Muscle of leg (tissue), 16 donors: ENCODE measurements at places on chromosomes 13 and 19. TPM values are rescaled to one million over a fixed set of nuclear protein-coding genes. Genes with fewer than 3 reads are reported as not detected.

The CYP2B6 gene
- total RNA-seq, result not detected

The ADAT3 gene
- total RNA-seq, result 1.0 TPM

The SYDE1 gene
- total RNA-seq, result 10.9 TPM

The RB1 gene
- total RNA-seq, result 47.1 TPM

The ZNF284 gene
- total RNA-seq, result 3.4 TPM

GRCh38 chr19:13005861-13006370 is 10.6 kb downstream of the NFIX start:
- H3K4me1 ChIP-seq, result peaks cover 95% of the 10 kb centered on the region
- peaks cover 33% of the 10 kb centered on the region for H3K36me3 ChIP-seq

DNA sequence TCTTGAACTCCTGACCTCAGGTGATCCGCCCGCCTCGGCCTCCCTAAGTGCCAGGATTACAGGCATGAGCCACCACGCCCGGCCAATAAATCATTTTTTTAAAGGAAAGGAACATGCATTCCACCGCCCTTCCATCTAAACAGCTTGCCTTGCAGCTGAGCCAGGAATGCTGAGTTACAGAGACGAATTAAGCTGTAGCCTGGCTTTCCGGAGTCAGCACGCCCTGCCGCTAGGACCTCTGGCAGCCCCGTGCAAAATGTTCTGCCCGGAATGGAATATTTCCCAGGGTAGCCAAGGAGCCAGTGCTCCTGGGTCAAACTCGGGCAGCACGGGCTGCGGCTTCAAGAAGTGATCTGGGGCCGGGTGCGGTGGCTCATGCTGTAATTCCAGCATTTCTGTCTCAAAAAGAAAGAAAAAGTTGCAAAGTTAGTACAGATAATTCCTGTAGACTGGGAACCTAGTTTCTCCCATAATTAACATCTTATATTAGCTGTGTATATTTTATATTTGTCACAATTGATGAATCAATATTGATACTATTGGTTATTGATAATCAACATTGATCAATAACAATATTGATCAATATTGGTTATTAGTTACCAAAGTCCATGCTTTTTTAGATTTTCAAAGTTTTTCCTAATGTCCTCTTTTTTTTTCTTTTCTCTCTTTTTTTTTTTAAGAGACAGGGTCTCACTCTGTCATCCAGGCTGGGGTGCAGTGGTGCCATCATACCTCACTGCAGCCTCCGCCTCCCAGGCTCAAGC is 19.2 kb downstream of the ATCAY start:
- H3K27ac ChIP-seq, result no peak overlapping the region
- DNase-seq, result no peak
- H3K4me3 ChIP-seq, result no peak overlapping the region
- no peaks in the 10 kb centered on the region for H3K4me1 ChIP-seq
- H3K36me3 ChIP-seq, result no peaks in the 10 kb centered on the region
- no peaks in the 10 kb centered on the region for H3K27me3 ChIP-seq

- peaks cover 13% of the 10 kb centered on the region for H3K36me3 ChIP-seq
- H3K27me3 ChIP-seq, result no peaks in the 10 kb centered on the region
- DNase-seq, result peak; percentile 57
- H3K4me3 ChIP-seq, result peak overlapping the region; percentile 71
- H3K27ac ChIP-seq, result peak overlapping the region; percentile 87
- peaks cover 31% of the 10 kb centered on the region for H3K4me1 ChIP-seq
Observed at GRCh38 chr19:1591421-1592023, 1.1 kb downstream of the MBD3 start.

DNA sequence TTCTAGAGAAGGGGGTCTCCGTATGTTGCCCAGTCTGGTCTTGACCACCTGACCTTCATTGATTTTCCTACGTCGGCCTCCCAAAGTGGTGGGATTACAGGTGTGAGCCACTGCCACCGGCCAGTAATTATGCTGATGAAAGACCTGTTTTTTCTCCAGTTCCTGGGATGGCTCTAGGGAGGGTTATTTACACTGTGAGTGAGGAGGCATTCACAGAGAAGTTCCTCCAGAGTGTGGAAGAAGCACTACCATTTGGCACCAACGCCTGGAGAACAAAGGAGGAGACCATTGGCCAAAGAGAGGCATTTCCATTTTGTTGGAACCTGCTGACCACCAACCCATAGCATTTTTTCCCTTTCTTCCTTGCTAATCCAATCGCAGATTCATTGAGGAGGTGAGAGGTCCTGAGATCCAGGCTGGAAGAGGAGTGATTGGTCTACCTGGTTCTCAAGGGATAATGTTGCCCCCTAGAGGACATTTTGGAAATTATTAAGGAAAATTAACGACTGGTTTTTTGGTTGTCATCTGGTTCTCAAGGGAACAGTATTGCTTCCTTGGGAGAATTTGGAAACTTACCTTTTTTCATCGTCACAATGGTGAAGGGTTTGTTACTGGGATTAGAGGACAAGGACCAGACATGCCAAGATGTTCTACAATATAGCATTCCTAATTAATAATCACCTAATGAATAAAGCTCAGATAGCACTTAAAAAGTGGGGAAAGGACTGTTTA is 5.5 kb upstream of the SAE1 start:
- peaks cover 2% of the 10 kb centered on the region for H3K4me1 ChIP-seq
- H3K27ac ChIP-seq, result no peak overlapping the region
- DNase-seq, result peak; percentile 85
- H3K4me3 ChIP-seq, result no peak overlapping the region

- H3K4me3 ChIP-seq, result no peak overlapping the region
- H3K36me3 ChIP-seq, result no peaks in the 10 kb centered on the region
- no peaks in the 10 kb centered on the region for H3K27me3 ChIP-seq
- H3K4me1 ChIP-seq, result no peaks in the 10 kb centered on the region
- H3K27ac ChIP-seq, result no peak overlapping the region
Observed at GRCh38 chr13:79988573-79988972, 352.4 kb downstream of the SPRY2 start.

- H3K36me3 ChIP-seq, result no peaks in the 10 kb centered on the region
- H3K4me1 ChIP-seq, result peaks cover 22% of the 10 kb centered on the region
- no peak overlapping the region for H3K4me3 ChIP-seq
- no peak for DNase-seq
- H3K27ac ChIP-seq, result no peak overlapping the region
- H3K27me3 ChIP-seq, result no peaks in the 10 kb centered on the region
Observed at GRCh38 chr13:23985060-23985459, 87.8 kb upstream of the C1QTNF9B start.

DNA sequence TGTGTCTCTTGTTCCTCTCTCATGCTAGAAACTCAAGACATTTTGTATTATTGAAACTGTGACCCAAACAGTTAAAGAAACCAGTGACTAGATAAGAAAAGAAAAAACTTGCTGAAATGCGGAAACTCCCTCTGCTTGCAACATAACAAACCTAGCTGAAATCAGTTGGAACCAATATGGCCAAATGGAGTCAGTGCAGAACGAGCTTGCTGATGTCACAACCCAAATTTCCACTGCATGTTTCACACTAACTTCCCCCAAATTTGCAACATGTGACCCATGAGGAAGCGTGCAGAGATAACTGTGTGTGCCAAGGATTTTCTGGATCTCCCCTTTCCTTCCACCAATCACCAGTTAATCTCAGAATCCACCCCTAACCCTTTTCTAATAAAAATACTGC is 208.0 kb downstream of the DLEU7 start:
- no peaks in the 10 kb centered on the region for H3K36me3 ChIP-seq
- peak; percentile 85 for DNase-seq
- no peak overlapping the region for H3K4me3 ChIP-seq
- no peaks in the 10 kb centered on the region for H3K27me3 ChIP-seq
- peaks cover 7% of the 10 kb centered on the region for H3K4me1 ChIP-seq

GRCh38 chr13:106906426-106906996 is 338.6 kb upstream of the ARGLU1 start:
- no peaks in the 10 kb centered on the region for H3K36me3 ChIP-seq
- no peaks in the 10 kb centered on the region for H3K27me3 ChIP-seq
- DNase-seq, result no peak
- H3K27ac ChIP-seq, result no peak overlapping the region
- H3K4me3 ChIP-seq, result no peak overlapping the region
- H3K4me1 ChIP-seq, result no peaks in the 10 kb centered on the region

DNA sequence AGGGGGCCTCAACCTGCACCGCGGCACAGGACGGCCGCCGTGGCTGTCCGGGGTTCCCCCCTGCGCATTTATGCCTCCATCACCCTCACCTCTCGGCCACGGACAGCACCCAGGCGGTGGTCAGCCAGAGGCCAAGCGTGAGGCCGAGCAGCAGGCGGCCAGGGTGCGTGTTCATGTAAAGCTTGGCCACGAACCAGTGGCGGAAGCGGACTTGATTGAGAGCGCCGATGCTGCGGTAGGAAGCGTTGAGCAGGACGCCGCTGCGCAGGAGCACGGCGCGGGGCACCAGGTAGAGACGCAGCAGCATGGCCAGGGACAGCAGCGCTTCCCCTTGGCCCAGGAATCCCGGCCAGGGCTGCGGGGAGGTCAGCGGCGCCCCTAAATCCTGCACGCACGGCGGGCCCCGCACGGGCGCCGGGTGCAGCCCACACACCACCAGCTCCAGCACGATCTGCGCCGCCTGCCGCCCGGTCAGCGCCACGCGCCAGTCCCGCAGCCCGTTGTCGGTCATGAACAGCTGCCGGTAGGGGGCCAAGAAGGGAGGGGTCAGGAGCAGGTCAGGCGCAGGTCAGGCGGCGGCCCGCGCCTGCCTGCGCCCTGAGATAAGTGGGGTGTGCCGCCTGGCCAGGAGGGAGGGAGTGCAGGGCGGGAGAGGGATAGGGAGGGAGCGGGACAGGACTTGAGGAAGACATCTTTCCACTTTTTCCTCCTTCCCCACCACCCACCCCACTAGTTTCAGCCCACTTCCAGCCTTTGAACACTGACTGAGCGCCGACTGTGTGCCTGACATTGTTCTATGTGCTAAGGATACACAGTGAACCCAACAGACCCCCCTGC is 6.5 kb downstream of the KCNN4 start:
- peak overlapping the region; percentile 26 for H3K4me3 ChIP-seq
- no peaks in the 10 kb centered on the region for H3K36me3 ChIP-seq
- H3K27ac ChIP-seq, result no peak overlapping the region
- peaks cover 20% of the 10 kb centered on the region for H3K4me1 ChIP-seq

DNA sequence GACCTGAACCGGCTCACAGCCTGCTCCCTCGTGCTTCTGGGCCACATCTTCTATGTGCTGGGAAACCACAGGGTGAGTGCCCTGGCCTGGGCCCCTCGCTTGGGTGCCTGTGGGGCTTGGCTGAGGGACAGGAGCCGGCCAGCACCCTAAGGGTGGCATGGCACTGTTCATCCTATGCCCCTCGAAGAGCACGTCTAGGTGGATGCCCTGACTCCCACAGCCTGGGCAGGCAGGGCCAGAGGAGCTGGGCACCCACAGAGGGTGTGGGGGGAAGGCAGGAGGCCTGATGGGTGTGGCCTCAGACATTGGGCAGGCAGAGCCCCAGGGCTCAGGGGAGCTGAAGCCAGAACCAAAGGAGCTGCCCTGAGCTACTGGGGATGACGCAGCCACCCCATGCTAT is 28.7 kb downstream of the MAU2 start:
- DNase-seq, result no peak
- H3K4me3 ChIP-seq, result no peak overlapping the region
- H3K27ac ChIP-seq, result no peak overlapping the region
- H3K36me3 ChIP-seq, result peaks cover 92% of the 10 kb centered on the region
- no peaks in the 10 kb centered on the region for H3K4me1 ChIP-seq
- no peaks in the 10 kb centered on the region for H3K27me3 ChIP-seq

DNA sequence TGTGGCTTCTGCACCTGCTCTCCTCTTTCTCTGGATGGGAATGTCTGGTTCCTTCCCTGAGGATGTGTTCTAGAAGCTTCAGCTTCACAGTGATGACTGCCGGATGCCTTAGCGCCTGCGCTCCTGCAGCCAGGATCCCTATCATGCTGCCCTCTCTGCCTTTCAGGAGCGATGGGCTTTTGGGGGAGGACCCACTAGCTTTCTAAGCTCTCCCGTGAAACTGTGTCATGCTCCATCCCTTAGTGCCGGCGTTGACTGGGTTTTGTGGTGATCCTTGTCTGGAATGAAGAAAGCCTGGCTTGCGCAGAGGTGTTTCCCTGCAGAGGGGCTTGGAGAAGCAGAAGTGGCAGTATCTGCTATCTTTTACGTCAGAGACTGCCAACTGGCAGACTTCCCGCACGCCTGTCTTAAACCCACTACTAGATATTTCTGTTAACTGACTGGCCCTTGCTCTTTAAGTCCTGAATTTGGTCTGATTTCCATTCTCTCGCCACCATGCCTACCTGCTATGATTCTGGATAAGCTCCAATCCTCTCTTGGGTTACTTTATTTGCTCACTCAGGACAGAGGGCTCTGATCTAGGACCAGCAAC is 3.8 kb upstream of the KMT2B start:
- H3K27me3 ChIP-seq, result no peaks in the 10 kb centered on the region
- no peak for DNase-seq
- peaks cover 12% of the 10 kb centered on the region for H3K4me1 ChIP-seq
- no peak overlapping the region for H3K4me3 ChIP-seq
- no peaks in the 10 kb centered on the region for H3K36me3 ChIP-seq

GRCh38 chr13:21080593-21080891 is 19.2 kb upstream of the LATS2 start:
- H3K4me3 ChIP-seq, result no peak overlapping the region
- H3K4me1 ChIP-seq, result no peaks in the 10 kb centered on the region
- DNase-seq, result no peak

DNA sequence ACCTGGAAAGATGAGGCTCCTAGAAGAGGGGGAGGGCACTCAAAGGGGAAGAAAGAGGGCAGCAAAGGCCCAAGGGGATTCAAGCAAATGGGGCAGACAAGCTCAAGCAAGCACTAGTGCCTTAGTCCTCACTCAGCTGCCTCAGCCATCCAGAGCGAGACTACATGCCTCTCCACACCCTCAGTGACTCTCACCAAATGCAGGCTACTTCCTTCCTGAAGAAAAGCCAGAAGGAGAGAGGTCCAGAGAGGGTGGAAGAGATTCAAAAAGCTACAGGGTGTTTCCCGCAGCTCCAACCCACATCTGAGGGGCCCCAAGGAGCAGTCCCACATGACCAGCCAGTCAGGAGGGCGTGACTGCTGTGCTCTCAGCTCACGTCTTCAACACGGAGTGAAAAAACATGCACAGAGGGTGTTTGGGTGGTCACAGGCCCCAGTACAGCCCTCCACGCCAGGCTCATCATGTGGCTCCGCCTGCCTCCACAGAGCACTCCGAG is 40.5 kb downstream of the MIPEP start:
- peaks cover 3% of the 10 kb centered on the region for H3K4me1 ChIP-seq
- no peak overlapping the region for H3K27ac ChIP-seq
- no peaks in the 10 kb centered on the region for H3K27me3 ChIP-seq
- no peak for DNase-seq

DNA sequence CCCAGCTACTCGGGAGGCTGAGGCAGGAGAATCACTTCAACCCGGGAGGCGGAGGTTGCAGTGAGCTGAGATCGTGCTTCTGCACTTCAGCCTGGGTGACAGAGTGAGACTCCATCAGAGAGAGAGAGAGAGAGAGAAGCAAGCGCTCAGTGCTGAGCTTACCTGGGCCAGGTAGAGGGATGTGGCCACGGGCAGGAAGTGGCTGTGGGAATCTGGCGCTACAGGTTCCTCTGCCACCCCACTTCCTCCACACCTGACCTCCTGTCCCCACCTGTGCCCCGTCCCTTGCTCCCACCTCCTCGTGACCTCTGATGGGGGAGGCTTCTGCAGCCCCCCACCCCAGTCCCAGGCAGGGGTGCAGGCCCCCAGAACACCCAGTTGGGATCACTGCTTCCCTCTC is 1.0 kb upstream of the NCCRP1 start:
- no peak overlapping the region for H3K4me3 ChIP-seq
- no peak overlapping the region for H3K27ac ChIP-seq
- H3K4me1 ChIP-seq, result peaks cover 2% of the 10 kb centered on the region
- DNase-seq, result no peak
- H3K36me3 ChIP-seq, result no peaks in the 10 kb centered on the region

GRCh38 chr13:51612867-51613266 is 28.6 kb downstream of the WDFY2 start:
- DNase-seq, result no peak
- H3K4me3 ChIP-seq, result no peak overlapping the region
- no peaks in the 10 kb centered on the region for H3K4me1 ChIP-seq
- H3K27me3 ChIP-seq, result no peaks in the 10 kb centered on the region
